GM18507 (cell line): ENCODE measurements at places on chromosomes 11 and 22.

DNA sequence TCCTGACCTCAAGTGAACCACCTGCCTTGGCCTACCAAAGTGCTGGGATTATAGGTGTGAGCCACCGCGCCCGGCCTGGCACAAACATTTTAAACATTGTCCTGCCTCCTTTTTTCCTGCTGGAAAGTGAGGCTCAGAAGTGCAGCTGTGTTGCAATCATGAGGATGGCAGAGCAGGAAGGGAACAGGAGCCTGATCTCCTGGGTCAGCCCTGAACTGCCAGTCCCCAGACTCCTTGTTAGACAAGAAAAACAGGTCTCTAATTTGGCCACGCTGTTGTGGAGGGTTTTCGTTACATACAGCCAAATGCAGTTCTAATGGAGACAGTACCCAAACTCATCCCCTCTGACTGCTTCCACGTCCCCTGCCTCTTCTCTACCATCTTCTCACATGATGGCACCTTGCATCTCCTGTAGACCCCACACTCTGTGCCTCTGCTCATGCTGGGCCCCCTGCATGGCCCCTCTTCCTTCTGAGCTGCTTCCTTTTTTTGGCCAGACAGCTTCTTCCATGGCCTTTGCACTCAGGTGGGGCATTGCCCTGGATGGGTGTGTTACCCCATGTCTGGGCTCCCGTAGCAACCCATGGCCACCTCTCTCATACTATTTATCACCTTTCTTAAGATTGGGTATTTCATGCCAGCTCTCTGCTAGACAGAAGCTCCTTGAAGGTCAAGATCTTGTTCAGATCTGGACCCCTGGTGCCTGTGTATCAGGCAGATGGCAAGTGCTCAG lies 227.1 kb downstream of the CEP164 start:
- no peak for DNase-seq

- DNase-seq = no peak
Measured at GRCh38 chr11:31823644-31824331, 12.7 kb upstream of the PAX6 start.

DNA sequence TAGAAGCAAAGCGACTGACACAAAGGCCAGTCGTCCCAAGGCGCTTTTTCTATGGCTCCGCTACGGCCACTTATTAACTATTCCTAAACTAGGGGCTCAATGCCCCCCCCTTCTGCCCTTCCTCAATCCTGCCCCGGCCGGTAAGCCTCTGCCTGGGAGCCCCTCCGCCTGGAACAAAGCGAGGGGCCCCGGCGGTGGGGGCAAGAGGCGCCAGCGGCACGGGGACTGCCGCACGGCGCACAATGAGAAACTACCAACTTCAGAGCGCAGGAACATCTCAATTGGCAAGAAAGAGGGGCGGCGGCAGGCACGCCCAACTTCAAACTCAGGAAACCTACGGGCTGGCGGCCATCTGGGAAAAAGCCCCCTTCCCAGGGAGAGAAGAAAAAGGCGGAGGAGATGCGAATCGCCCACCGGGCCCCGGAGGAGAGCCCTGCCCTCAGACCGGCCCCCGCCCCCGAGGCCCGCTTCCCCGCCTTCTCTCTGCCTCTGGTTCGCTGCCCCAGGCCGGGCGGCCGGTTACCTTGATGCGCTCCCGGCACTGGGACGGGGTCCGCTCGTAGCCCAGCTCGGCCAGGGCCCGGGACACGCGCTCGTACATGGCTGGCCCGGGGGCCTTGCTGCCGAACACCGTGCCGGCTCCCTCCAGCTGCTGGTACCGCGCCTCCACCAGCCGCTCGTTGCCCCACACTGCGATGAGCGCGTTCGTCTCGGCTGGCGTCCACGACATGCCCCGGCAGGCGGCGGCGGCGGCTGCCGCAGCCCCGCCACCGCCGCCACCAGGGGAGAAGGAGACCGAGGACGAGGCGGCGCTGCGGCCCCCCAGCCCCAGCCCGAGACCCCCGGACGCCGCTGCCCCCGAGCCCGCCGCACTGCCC lies 619 bp downstream of the MSANTD2 start:
- DNase-seq = no peak

GRCh38 chr22:49181431-49181830 lies 646.2 kb downstream of the BRD1 start:
- DNase-seq = no peak

GRCh38 chr11:15757048-15757698 lies 599.2 kb downstream of the SOX6 start:
- no peak for DNase-seq

GRCh38 chr11:117062498-117062897 lies 35.7 kb downstream of the SIK3 start:
- DNase-seq = no peak

DNA sequence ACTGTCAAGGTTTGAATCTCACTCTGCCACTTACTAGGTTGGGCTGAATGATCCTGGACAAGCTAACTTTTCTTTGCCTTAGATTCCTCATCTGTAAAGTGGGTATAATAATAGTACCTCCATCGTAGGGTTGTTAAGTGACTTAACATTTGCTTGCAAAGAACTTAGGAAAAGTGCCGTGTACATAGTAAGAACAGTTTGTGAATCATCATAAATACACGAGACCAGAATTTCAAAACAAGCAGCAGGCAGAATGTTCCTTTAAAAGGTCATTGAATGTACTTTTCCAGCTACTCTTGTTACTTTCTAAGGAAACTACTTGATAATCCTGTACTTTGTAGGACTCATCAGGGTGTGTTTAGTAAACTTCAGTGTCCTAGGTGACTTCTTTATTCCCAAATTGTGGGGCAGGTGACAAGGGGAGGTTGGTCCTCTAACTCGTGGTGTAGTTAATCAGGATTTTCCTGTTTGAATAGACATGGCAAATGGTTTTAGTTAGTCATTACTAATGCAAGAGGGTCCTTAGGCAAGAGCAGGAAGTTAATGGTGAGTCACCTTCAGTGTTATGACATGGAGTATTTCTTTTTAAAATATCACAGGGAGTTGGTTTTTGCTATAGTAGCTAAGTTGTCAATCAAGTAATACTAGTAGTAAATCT lies 67.9 kb downstream of the YAP1 start:
- no peak for DNase-seq

DNA sequence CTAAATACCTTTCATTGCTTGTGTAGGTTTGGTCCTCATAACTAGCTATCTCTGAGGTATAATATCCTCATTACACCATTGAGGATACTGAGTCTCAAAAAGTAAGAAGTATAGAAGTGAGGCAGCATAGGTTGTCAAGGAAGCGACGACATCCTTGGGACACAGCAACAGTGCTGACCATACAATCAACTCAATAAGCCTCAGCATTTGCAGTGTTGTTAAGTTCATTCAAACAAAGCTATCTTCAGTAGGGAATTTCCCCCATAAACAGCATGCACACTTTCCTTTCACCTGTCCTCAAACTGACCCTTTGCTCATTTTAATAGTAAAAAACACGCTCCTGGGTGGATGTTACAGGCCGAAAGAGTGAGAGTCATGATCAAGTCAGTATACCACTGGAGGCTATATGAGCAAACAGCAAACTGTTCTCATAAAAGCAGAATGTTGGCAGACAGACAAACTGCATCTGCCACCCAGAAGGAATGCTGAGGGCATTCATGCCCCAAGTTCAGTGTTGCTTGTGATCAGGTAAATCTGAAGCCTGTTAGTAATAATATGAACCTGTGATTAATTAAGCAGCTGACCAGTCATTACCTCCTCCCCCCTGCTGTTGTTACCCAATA lies 756.2 kb upstream of the TENM4 start:
- no peak for DNase-seq

- DNase-seq = no peak
Measured at GRCh38 chr22:45857519-45857918, 119.4 kb downstream of the WNT7B start.

DNA sequence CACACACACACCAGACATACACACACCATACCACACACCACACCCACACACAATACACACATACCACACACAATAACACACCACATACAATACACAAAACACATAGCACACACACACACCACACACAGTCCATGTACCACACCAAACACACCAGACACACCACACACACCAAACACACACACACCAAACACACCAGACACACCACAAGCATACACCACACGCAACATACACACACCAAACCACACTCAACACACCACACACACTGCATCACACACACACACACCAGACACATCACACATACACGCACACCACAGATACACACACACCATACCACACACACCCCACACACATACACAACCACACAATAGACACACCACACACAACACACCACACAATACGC lies 54.8 kb downstream of the IGSF9B start:
- DNase-seq = no peak

- DNase-seq = no peak
Measured at GRCh38 chr11:17924713-17925112, 88.1 kb downstream of the SERGEF start.

GRCh38 chr11:643849-644738 lies 7.0 kb downstream of the DRD4 start:
- no peak for DNase-seq

DNA sequence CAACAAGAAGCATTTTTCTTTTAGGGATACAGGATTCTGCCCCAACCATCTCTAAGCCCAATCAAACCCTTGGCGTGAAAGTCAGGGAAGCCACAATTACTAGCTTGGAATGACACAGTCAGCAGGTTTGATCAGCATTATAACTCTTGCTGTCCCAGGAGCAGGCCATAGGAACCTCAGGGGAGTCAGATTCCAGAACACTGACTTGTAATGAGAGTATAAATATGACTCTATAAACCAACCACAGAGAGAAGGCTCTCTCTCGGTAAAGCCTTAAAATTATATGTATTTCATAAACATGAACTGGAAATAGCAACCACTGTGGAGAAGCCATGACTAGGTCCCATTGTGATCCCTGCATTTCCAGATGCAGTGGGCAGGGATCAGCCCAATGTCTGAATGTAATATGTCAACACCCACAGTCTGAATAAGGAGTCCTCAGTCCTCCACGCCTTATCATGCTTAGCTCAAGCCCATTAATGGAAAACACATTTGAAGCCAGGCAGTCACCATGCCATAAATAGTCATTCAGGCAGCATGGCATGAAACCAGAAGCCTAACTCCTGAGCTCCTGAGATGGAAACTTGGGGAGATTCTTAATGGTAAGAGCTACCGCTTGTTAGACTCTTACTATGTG lies 99.1 kb upstream of the MTNR1B start:
- no peak for DNase-seq

DNA sequence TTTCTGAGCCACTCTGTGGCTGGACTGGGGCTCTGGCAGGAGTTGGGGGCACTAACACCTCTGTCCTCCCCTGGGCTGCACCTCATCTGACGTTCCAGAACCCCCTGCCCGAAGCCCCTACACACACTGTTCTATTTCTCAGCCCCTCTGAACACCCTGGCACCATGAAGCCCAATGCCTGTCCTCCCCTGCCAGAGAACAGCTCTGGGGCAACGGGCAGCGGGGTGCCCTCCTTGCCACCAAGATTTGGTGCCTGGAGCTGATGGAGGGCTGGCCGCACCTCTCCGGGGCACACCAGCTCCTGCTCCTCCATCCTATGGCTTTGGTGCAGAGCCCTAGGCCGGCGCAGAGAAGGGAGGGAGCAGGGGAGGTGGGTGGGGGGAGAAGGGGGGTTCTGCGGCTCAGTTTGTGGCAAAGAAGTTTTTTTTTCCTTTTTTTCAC lies 16.3 kb downstream of the DUSP8 start:
- no peak for DNase-seq

DNA sequence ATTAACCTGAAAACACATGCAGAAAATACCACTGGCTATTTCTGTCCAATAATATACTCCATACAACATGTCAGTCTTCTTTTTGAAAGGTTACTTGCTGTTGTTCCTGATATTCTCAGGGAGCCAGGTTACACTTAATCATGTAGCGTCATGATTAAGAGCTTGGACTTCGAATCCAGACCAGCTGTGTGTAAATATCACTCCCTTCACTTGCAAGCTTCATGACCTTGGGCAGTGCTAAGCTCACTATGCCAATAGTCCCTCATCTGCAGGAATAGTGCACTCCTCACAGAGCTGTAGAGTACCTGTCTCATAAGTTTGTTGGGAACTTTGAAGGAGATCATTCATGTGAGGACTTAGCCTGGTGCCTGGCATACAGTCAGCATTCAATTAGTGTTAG lies 1.9 kb downstream of the HTR3B start:
- DNase-seq = no peak

GRCh38 chr22:16933291-16934282 lies 74.4 kb downstream of the GAB4 start:
- no peak for DNase-seq

GRCh38 chr11:43832536-43832935 lies 48.1 kb upstream of the ALKBH3 start:
- DNase-seq = no peak

DNA sequence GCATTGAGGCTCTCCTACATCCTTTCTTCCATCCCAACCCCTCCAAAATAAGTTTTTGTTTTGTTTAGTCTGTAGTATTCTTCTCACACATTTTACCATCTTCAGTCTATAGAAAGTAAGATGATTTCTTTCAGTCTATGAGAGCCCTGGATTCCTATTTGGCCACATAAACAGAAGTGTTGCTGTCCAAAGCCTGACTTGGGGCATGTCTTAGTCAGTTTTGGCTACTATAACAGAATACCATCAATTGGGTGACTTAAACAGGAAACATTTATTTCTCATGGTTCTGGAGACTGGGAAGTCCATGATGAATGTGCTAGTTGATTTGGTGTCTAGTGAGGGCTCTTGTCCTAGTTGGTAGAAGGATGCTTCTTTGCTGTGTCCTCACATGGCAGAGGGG lies 146.8 kb upstream of the DDI1 start:
- no peak for DNase-seq

DNA sequence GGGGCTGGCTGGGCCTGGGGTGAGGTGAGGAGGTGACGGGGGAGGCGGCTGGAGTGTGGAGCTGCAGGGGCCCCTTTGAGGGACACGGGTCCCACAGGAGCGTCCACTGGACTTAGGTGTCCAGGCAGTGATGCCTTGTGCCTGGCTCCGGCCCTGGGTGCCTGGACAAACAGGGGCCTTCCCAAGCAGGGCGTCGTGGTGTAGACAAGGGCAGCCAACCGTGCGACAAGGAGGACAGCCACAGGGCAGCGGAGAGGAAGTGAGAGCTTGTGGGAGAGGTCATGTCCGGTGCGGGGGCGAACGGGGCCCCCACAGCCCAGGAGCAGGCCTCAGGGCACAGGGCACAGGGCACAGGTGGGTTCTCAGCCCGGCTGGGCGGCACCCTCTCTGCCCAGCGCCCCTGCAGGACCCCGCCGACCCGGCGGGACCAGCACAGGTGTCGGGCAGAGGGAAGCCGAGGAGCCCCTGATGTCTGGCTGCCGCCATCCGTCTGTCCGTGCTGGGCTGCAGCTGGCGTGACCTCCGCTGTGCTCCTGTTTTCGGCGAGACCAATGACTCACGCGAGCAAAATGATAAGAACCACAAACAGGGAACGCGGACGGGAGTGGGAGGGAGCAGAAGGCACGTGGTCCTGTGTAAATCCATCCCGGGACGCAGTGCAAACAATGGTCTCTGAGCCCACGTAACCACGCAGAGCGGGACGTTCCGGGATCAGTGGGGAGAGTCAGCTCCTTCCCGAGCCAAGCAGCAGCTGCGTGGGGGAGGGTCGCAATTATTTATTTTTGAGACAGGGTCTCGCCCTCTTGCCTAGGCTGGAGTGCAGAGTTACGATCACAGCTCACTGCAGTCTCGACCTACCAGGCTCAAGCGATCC lies 49.1 kb upstream of the A4GALT start:
- DNase-seq = peak; percentile 76

- DNase-seq = no peak
Measured at GRCh38 chr11:132314911-132315455, 944.6 kb downstream of the NTM start.
